ENCODE measurements at places on chromosomes 13 and 19.

DNA sequence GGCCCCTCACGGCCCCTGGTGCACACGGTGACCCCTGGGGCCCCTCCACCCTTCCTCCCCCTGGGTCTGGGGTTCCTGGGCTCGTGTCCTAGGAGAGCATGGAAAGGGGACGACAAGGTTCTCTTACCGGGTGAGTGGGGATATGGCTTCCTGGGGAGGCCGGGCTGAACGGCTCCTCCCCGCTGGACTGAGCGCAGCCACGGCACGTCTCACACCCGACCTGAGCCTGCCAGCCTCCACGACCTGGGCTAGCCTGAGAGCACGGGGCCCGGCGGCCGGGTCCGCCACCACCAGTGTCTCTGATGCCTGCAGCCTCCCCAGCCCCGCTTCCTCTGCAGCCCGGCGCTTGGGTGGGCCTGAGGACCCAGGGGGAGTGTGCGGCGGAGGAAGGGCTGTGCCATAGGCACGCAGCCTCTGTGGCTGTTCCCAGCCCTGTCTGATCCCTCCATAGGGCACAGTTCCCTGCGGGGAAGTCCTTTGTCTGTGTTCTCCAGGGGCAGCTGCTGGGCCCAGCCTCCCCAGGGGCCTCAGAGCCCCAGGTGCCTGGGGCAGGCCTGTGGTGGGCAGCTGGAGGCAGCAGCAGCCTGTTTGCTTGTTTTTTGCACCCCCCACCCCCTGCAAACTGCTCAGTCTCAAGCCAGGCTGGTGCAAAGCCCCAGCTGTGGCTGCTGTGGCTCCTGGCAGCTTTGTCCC, 15.0 kb downstream of the PLIN4 start:
- DNase-seq, result no peak

DNA sequence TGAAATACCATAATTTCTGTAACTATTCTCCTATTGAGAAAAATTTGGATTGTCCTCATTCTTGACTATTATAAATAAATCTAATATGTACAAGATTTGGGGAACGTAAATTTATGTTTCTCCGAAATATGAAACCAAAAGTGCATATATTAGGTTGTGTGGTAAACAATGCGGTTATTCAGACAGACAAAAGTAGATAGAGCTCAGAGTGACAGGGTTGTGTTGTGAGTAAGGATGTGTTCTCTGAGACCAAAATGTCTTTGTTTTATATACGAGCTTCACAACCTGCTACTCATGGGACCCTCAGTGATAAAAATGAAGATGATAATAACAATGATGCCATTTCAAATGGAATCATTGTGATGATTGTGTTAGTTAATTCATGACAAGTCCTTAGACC, 796.3 kb upstream of the SLC10A2 start:
- no peak for DNase-seq

GRCh38 chr13:100088644-100089464, at the start of gene PCCA:
TSS of gene PCCA (plus strand) at chr13:100089093. CDS start at chr13:100089121, 28 bp downstream.
- peak; percentile 91 for DNase-seq

- no peak for DNase-seq
Observed at GRCh38 chr19:18261474-18261873, 12.8 kb downstream of the IQCN start.

- no peak for DNase-seq
Observed at GRCh38 chr13:36282821-36283432, 14.7 kb downstream of the CCDC169 start.

- DNase-seq, result no peak
Observed at GRCh38 chr19:18961767-18962620, 21.0 kb upstream of the HOMER3 start.

- DNase-seq, result no peak
Observed at GRCh38 chr19:17579661-17580244, 24.3 kb downstream of the COLGALT1 start.

DNA sequence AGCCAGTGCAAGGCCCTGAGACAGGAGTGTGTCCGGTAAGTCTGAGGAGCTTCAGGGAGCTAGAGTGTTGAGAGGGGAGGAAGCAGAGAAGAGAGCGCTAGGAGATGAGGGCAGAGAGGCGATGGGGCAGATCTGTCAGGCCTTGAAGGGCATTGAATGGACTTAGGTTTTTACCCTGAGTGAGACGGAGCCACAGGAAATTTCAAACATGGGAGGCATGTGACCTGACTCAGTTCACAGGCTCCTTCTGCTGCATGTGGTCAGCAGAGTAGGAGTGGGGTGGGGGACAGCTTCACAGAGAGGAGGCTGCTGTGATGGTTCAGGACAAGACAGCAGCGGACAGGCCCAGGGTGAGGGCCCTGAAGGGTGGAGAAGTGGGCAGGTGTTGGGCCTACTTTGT, 2.5 kb upstream of the FAM98C start:
- no peak for DNase-seq

DNA sequence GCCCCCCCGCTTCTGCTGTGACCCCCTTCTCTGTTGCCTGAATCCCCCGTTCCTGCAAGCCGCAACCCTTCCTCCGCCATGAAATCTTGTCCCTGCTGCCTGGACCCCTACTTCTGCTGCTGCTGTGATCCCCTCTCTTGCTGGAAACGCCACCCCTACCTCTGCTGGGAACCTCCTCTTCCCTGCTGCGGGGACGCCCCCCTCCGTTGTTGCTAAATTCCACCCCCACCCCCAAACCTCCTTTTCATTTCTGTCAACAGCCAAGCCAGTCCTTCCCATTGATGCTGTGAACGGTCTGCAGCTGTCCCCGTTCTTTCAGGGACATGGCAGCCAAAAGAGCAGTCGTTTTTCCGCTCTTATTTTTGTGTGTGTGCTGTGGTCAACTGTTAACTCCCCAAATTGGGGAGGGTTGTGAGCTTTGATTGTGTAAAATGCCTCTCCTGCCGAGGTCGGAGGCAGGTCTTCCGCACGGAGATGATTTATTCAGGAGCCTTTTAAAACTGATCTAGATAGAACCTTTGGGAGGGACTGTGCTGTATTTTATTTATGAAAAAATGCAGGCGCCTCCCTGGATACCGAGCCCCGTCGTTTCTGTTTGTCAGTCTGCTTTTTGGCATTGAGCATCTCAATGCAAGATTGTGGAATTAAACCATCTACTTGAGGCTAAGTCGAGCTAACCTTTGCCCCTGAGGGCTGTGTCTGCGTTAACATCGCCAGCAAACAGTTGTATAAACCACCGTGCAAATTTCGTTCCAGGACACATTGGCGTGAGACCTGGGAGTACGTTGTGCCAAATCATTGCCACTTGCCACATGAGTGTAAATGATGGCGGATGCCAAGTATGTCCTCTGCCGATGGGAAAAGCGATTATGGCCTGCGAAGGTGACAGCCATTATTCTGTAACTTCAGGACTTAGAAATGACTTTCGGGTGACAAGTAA, 27.9 kb upstream of the NDUFS7 start:
- DNase-seq, result peak; percentile 41

GRCh38 chr19:5719961-5720790, at the start of the genes CATSPERD and LONP1:
TSS of gene CATSPERD (plus strand) at chr19:5720637. CDS start at chr19:5720738, 101 bp downstream.
TSS of gene LONP1 (minus strand) at chr19:5720146. CDS start at chr19:5720132, 14 bp downstream.
- DNase-seq, result peak; percentile 96

GRCh38 chr19:6482343-6482686, 728 bp upstream of the DENND1C start:
- no peak for DNase-seq

- no peak for DNase-seq
Observed at GRCh38 chr13:52899206-52899605, 50.8 kb upstream of the PCDH8 start.

GRCh38 chr19:11479898-11480714, 740 bp downstream of the ELAVL3 start:
- no peak for DNase-seq

GRCh38 chr19:38656171-38656981, 8.9 kb downstream of the ACTN4 start:
- no peak for DNase-seq

GRCh38 chr19:47589824-47590223, 16.9 kb upstream of the ZNF541 start:
- no peak for DNase-seq

DNA sequence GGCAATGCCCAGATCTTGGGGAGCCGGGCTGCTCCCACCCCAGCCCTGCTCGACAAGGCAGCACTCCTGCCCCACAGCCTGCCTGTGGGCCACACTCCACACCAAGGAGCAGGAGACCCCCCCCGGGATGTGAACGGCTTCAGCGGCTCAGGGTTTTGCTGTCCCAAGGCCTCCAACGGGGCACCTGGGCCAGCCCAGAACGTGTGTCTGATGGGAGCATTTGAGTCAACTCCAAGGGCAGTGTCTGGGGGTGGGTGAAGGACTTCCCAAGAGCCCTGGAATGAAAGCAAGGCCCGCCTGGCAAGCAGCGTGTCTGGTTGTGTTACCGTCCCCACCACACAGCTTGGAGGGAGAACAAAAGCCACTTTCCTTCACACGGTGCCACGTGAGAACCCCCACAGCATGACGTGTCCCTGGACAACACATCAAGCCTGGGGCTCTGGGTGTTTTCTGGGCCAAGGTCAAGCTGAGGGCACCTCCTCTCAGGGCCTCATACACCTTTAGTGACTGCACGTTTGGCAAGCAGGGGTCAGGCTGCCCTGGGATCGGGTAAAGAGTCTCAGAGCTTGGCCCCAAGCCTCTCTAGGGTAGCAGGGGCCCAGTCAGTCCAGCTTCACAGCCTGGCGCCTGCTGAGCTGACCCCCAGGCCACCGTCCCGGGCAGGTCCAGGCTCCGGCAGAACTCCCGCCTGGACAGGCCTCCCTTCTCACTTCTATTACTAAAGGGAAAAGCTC, 6.0 kb downstream of the C13orf46 start:
- DNase-seq, result no peak

- no peak for DNase-seq
Observed at GRCh38 chr19:1468274-1468820, 10.7 kb downstream of the C19orf25 start.

All from C1 segment of cervical spinal cord (tissue), 14 donors.